Midbrain (tissue), 1 donor: ENCODE measurements at places on chromosomes 11 and 22.
A peak's percentile ranks its signal among the peaks of the same experiment; 100 is the strongest.

GRCh38 chr11:36053862-36054261, 110.0 kb downstream of the LDLRAD3 start:
- DNase-seq: no peak

DNA sequence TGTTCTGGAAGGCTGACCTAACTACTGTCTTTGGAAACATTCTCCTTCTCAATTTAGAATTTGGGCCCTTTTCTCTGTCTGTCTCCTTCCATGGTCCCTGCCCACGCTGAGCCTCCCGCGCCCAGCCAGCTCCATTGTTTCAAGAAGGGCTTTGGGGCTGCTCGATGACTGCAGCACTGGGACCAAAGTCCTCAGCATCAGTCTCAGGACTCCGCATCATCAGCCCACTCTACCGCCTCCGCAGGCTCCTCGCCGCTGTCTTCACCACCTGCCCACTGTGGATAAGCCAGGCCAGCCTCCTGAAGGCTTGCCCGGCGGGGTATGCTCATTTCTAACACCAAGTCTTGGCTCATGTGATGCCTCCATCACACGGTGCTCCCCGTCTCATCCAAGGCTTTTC, 81.3 kb downstream of the ZBTB16 start:
- DNase-seq: no peak

DNA sequence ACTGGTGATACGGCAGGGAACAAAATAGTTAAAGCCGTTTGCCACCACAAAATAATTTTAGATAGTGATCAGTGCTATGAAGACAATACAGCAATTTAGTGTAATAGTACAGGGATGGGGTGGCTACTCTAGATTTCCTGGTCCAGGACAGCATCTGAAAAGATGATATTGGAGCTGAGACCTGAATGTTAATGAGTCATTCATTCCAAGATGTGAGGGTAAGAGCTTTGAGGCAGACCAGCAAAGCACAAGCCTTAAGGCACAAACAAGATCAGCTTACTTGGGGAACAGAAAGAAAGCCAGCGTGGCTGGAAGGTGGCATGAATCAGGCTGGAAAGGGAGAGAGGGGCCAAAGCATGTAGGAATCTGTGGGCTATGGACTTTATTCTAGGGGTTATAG, 132.3 kb downstream of the TRIM44 start:
- no peak for DNase-seq

GRCh38 chr11:128405714-128406662, 181.4 kb downstream of the ETS1 start:
- DNase-seq: no peak

DNA sequence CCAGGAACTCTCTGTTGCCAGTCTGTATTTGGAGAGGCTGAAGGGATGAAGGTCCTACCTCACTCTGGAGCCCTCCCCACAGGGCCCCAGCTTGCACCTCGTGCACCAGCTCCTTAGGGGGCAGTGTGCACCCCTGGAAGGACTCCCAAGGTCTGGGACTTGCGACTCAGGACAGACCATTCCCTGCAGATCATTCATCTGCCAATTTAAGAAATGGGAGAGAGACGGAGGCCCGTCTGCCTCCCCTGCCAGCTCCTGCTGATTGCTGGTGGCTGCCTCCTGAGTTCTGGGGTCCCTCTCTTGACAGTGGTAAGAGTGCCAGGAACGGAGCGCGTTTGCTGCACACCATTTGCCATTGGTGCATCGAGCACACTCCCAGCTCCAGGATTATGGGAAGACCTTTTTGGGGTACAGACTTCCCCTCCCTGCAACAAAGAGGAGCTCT, 27.4 kb upstream of the MALAT1 start:
- no peak for DNase-seq

GRCh38 chr11:66211100-66211499, 57.3 kb upstream of the RAB1B start:
- DNase-seq: no peak

GRCh38 chr11:6419009-6419631, at the start of gene APBB1:
Gene APBB1, minus strand, starts transcription at chr11:6419094. Its CDS starts 7,747 bp downstream, at chr11:6411347.
- peak; percentile 85 for DNase-seq

- DNase-seq: no peak
These were observed 350.2 kb downstream of the LARGE1 start for GRCh38 chr22:33570110-33570509.
